CD8-positive, alpha-beta memory T cell (primary cell): ENCODE measurements at places on chromosomes 13 and 19. TPM values are rescaled to one million over a fixed set of nuclear protein-coding genes. Genes with fewer than 3 reads are reported as not detected.
A peak's percentile ranks its signal among the peaks of the same experiment; 100 is the strongest.

The DLL3 gene
- total RNA-seq, result 0.92 TPM

The PDX1 gene
- not detected for total RNA-seq

- no peaks in the 10 kb centered on the region for H3K27me3 ChIP-seq
- H3K36me3 ChIP-seq, result peaks cover 21% of the 10 kb centered on the region
- no peak overlapping the region for H3K27ac ChIP-seq
Measured at GRCh38 chr19:47377208-47377701, 28.1 kb downstream of the DHX34 start.

GRCh38 chr19:46015687-46016425 lies 7.0 kb downstream of the PGLYRP1 start:
- no peaks in the 10 kb centered on the region for H3K36me3 ChIP-seq
- peak; percentile 40 for DNase-seq
- H3K4me3 ChIP-seq, result peak overlapping the region; percentile 83
- H3K4me1 ChIP-seq, result peaks cover 10% of the 10 kb centered on the region
- peaks cover 5% of the 10 kb centered on the region for H3K27me3 ChIP-seq
- H3K27ac ChIP-seq, result no peak overlapping the region

DNA sequence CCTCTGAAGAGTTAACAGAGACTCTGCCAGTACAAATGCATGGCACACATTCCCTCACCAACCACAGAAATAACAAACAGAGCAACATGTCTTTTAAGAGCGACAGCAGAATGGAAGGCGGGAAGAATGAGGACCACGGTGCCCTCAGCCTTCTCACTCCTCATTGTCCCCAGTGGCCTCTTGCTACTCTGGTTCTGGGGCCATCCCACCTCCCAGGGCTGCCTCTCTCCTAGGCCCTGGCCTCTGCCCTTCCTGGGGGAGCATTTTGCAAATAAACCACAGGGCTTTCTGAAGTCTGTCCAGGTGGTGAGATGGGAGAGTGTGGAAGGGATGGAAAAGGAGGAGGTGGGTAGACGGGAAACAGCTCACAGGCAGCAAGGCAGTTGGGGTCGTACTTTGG lies 28.3 kb downstream of the CYP2B6 start:
- H3K4me3 ChIP-seq, result no peak overlapping the region
- no peak for DNase-seq
- no peaks in the 10 kb centered on the region for H3K4me1 ChIP-seq
- H3K27ac ChIP-seq, result no peak overlapping the region
- peaks cover 2% of the 10 kb centered on the region for H3K27me3 ChIP-seq

- no peaks in the 10 kb centered on the region for H3K36me3 ChIP-seq
- H3K4me3 ChIP-seq, result no peak overlapping the region
- no peaks in the 10 kb centered on the region for H3K27me3 ChIP-seq
- DNase-seq, result no peak
Measured at GRCh38 chr13:37473035-37473434, 125.5 kb downstream of the POSTN start.

DNA sequence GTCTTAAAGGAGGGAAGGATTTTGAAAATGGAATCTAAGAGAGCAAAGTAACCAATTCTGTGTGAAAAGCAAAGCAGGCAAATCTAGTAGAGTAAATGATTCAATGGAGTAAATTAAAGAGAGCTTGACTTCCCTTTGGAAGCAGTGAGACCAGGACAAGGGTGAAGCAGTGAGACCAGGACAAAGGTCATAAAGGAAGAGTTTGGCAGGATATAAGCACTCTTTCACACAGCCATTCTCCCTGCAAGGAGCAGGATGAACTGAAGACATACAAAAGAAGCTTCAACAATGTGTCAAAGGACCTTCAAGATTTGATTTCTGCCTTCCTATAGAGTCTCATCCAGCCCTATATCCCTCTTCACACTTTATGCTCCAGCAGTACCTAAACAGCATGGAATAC lies 123.8 kb downstream of the ENOX1 start:
- no peaks in the 10 kb centered on the region for H3K36me3 ChIP-seq
- no peak overlapping the region for H3K4me3 ChIP-seq
- DNase-seq, result no peak
- H3K27ac ChIP-seq, result no peak overlapping the region
- no peaks in the 10 kb centered on the region for H3K27me3 ChIP-seq

GRCh38 chr13:50309882-50310594 lies 294.8 kb downstream of the KCNRG start:
- no peaks in the 10 kb centered on the region for H3K36me3 ChIP-seq
- no peak for DNase-seq
- H3K4me3 ChIP-seq, result no peak overlapping the region
- peaks cover 11% of the 10 kb centered on the region for H3K4me1 ChIP-seq
- no peaks in the 10 kb centered on the region for H3K27me3 ChIP-seq
- no peak overlapping the region for H3K27ac ChIP-seq

- DNase-seq, result no peak
- no peak overlapping the region for H3K4me3 ChIP-seq
- no peak overlapping the region for H3K27ac ChIP-seq
Measured at GRCh38 chr13:71828117-71828516, 38.9 kb downstream of the DACH1 start.

DNA sequence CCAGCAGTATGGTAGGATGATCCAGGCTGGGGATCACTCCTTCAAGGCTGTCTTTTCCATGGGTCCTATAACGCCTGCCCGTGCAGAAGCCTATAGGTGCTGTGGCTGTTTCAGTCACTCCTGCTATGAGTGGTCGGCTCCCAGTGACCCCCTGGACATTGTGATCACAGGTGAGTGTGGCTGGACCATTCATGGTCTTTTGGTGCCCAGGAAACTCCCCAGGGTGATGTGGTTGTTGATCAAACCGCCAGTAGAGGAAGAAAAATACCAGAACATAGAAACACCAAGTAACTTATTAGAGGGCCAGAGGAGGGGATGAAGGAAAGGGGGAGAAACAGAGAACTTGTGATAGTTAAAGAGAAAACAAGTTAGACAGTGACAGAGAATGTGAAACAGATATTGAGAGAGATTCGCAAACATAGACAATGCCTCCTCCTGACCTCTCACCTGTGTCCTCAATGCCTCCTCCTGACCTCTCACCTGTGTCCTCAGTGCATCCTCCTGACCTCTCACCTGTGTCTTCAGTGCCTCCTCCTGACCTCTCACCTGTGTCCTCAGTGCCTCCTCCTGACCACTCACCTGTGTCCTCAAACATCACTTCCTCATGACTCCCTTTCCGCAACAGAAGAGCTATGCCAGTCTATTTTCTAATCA lies 19.4 kb downstream of the LAIR2 start:
- H3K27me3 ChIP-seq, result no peaks in the 10 kb centered on the region
- H3K4me3 ChIP-seq, result no peak overlapping the region
- H3K4me1 ChIP-seq, result peaks cover 23% of the 10 kb centered on the region
- no peak overlapping the region for H3K27ac ChIP-seq

- H3K4me3 ChIP-seq, result no peak overlapping the region
- H3K27me3 ChIP-seq, result no peaks in the 10 kb centered on the region
- no peaks in the 10 kb centered on the region for H3K36me3 ChIP-seq
- no peak for DNase-seq
- no peaks in the 10 kb centered on the region for H3K4me1 ChIP-seq
Measured at GRCh38 chr13:60016229-60016628, 147.5 kb downstream of the DIAPH3 start.

GRCh38 chr19:48962029-48962848 lies 2.9 kb upstream of the FTL start:
- DNase-seq, result peak; percentile 21
- no peak overlapping the region for H3K4me3 ChIP-seq
- H3K27ac ChIP-seq, result peak overlapping the region; percentile 94
- H3K4me1 ChIP-seq, result peaks cover 42% of the 10 kb centered on the region
- H3K36me3 ChIP-seq, result peaks cover 6% of the 10 kb centered on the region
- H3K27me3 ChIP-seq, result no peaks in the 10 kb centered on the region

GRCh38 chr13:29855784-29856183 lies 5.4 kb upstream of the UBL3 start:
- H3K27ac ChIP-seq, result no peak overlapping the region
- H3K4me1 ChIP-seq, result peaks cover 1% of the 10 kb centered on the region
- no peak for DNase-seq
- H3K36me3 ChIP-seq, result no peaks in the 10 kb centered on the region

DNA sequence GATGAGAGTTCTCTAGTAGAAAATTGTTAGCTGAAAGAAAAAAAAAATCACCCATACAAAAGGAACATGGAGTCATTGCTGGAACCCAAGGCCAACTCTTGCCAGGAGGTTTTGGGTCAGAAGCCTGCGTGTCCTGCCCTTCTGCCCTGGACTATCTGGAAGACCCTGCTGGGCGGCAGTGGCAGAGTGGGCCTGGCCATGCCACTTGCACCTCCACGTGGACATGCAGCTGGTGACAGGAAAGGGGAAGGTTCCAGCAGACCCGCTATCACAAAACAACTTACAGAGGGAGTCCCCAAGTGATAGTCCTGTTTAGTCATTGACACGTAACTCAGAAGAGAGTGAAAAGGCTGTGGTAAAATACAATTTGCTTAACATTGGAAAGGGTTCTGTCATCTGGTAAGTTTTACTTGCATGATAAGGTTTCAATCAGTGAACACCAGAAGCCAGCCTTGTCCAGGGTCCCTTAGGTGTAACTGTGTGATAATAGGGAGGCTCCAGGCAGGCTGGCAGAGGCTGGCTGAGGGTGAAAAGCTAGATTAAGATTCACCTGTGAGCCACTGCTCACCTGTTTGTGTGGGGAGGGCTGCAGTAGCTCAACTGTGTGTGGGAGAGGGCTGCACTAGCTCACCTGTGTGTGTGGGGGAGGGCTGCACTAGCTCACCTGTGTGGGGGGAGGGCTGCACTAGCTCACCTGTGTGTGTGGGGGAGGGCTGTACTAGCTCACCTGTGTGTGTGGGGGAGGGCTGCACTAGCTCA lies 47.8 kb downstream of the COL4A2 start:
- H3K4me1 ChIP-seq, result no peaks in the 10 kb centered on the region
- no peak for DNase-seq
- H3K4me3 ChIP-seq, result no peak overlapping the region
- H3K36me3 ChIP-seq, result no peaks in the 10 kb centered on the region
- H3K27me3 ChIP-seq, result no peaks in the 10 kb centered on the region
- H3K27ac ChIP-seq, result no peak overlapping the region

- peak; percentile 88 for DNase-seq
- H3K36me3 ChIP-seq, result no peaks in the 10 kb centered on the region
- peak within 1 kb of the TSS; percentile 79 for H3K27ac ChIP-seq
- peaks cover 64% of the 10 kb centered on the region for H3K4me1 ChIP-seq
- peak within 1 kb of the TSS; percentile 90 for H3K4me3 ChIP-seq
Measured at GRCh38 chr19:17751103-17751911, at the start of gene FCHO1. TSS of gene FCHO1 (plus strand) at chr19:17751477. CDS start at chr19:17755165, 3,688 bp downstream.

DNA sequence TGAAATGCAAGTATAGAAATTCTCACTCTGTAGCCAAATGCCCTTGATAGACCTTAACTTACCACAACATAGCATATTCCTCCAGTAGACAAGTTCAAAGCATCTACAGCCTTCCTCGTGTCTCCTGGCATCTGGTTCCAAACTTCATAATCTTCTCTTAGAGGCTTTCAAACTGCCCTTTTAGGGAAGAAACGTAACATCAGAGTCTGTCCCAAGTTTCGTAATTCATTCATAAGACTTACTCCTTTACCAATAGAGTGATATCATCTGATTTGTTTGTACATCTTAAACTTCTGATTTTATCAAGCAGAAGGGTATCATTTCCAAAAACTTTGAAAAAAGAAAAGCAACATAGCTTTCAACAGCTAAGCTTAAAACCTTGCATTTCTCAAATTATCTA lies 137.4 kb downstream of the SPRY2 start:
- H3K36me3 ChIP-seq, result no peaks in the 10 kb centered on the region
- H3K27ac ChIP-seq, result no peak overlapping the region
- no peak overlapping the region for H3K4me3 ChIP-seq
- no peak for DNase-seq
- no peaks in the 10 kb centered on the region for H3K27me3 ChIP-seq
- H3K4me1 ChIP-seq, result no peaks in the 10 kb centered on the region

GRCh38 chr19:15864824-15865223 lies 33.0 kb downstream of the CYP4F2 start:
- no peaks in the 10 kb centered on the region for H3K36me3 ChIP-seq
- no peaks in the 10 kb centered on the region for H3K4me1 ChIP-seq
- H3K4me3 ChIP-seq, result no peak overlapping the region
- no peak for DNase-seq
- no peaks in the 10 kb centered on the region for H3K27me3 ChIP-seq

DNA sequence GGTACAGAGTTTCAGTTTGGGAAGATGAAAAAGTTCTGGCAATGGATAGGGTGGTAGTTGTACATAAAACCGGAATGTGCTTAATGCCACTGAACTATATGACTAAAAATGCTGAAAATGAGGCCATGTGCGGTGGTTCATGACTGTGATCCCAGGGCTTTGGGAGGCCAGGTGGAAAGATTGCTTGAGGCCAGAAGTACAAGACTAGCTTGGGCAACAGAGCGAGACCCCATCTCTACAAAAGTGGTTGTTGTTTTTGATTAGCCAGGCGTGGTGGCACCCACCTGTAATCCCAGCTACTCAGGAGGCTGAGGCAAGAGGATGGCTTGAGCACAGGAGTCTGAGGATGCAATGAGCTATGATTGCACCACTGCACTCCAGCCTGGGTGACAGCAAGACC lies 12.8 kb downstream of the SMAD9 start:
- H3K36me3 ChIP-seq, result no peaks in the 10 kb centered on the region
- DNase-seq, result no peak
- H3K4me1 ChIP-seq, result no peaks in the 10 kb centered on the region
- no peak overlapping the region for H3K27ac ChIP-seq
- no peak overlapping the region for H3K4me3 ChIP-seq
- no peaks in the 10 kb centered on the region for H3K27me3 ChIP-seq
